Stromal cell of bone marrow (primary cell): ENCODE measurements at places on chromosomes 1 and 21.

DNA sequence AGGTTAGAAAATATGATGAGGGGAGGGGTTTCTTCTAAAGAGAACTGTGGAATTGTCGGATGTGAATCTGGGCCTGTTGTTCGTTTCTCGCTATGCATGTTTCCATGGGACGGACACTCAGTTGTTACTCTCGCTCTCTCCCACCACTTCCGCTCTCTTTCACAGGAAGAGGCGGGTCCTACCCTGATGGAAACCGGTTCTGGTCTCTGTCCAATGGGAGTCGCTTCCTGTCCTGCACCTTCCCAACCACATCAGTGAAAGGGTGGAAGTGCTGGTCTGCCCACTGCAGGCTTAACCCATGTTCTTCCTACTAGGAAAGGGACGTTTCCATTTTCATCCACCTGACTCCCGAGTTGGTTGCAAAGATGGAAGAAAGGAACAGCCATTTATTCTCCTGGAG lies 119.4 kb downstream of the KCNJ15 start:
- DNase-seq: no peak

GRCh38 chr1:235918032-235918431 lies 51.3 kb upstream of the LYST start:
- DNase-seq: no peak

GRCh38 chr1:209387969-209388329 lies 195.6 kb upstream of the CAMK1G start:
- DNase-seq: no peak

DNA sequence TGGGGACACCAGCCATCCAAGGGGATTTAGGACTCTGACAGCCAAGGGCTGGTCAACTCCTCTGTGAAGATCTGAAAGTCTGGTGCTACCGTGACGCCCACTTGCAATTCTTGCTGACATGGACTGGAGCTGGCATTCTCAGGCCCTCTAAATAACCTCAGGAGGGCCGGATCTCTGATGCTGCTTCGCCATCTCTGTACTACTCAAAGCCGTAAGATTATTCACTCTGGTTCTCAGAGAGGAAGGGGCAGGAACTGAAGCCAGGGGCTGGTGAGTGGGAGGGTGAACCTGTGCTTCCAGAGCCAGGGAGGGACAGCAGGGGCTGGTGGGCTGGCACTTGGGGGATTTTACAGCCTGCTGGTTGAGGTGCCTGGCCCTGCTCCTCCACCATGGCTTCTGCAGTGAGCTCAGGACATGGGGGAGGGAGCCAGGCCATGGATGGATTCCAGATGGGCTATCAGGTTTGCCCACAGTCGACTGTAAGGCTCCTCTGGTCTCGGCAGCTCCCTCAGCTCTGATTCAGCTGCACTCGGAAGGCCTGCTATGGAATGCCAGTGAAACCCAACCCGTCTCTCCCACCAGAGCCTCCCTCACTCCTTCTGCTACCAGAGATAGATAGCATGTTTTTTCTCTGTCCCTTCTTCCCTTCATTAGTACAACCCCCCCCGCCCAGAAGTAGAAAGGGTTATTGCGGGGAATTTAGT lies 84.5 kb downstream of the PLXNA2 start:
- peak; percentile 78 for DNase-seq

DNA sequence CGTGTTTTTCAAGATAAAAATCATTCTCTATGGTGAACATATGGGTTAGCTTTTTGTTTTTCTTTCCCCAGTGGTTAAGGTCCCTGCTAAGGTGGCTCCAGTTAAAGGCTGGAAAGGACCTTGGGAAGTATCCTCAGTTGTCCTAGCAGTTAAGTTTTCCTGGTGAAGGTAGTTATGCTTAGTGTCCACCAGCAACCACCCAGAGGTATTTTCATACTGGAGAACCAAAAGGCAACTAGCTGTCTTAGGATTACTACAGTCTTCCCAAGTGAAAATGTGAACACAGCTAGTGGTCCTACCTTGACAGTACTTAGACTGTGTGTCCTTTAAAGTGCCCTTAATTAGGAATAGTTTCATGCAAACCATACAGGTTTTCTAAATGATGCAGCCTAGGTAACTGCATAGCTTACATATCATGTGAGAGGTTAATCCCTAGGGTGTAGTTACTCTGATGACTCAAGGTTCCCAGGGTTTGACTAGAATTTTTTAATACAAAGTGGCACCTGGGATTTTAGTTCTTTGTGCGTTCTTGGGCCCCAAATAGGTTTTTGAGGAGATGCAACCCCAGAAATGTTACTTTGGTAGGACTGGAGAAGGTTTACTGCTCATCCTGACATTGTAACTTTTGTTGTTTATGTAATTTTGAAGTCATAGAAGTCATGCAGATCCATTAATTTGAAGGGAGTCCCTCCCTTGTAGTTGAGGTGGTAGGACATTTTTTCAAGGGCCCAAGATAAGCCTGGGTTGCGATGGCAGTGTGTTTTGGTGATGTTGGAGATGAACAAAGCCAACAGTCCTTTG lies 36.5 kb downstream of the YY1AP1 start:
- DNase-seq: no peak

DNA sequence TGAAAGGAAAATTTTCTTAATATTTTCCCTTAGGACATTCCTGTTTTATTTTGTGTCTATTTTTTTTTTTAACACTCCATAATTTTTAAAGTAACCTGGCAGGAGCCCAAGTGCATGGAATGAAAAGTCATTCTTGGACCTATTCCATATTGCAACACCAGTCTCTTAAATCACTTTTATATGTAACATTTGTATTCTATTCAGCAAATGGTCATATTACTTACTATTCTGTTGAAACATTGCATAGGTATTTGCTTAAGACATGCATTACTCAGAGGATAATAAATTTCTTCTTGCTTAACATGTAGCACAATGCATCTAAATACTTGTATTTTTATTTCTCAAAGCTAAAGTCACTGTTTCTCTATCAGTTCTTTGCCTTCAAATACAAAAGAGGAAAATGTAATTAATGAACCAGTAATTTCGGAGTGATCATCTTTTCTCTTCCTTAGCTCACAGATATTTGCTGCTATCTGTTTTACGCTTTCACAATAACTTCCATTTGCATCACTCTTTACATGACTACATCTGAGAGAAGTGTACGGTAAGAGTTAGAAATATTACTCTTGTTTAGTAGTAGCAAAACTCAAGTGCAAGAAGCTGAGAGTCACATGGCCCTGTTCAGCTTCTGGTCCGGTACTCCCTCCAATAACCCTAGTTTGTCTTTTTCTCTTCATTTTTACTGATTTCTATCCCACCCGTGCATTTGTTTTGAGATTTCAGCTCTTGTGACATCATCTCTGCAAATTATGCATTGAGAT lies 394.8 kb downstream of the USP25 start:
- peak; percentile 70 for DNase-seq

DNA sequence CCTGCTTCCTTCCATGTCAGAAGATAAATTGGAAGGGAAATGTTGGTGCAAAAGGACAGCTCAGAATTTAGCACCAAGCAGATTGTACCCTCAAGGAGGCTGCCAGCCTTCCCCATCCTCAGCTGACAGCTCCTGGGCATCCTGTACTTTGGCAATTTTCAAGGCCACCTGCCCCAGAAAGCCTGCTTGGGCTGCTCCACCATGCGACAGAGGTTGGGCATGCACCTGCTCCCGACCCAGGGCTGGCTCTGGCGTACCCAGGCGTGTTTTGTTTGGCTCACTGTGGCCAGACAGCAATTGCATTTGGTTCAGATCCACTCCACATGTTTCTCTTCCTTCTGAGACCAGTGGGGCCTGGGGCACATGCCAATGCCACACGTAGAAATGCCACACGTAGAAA lies 547.8 kb downstream of the NPHP4 start:
- no peak for DNase-seq

DNA sequence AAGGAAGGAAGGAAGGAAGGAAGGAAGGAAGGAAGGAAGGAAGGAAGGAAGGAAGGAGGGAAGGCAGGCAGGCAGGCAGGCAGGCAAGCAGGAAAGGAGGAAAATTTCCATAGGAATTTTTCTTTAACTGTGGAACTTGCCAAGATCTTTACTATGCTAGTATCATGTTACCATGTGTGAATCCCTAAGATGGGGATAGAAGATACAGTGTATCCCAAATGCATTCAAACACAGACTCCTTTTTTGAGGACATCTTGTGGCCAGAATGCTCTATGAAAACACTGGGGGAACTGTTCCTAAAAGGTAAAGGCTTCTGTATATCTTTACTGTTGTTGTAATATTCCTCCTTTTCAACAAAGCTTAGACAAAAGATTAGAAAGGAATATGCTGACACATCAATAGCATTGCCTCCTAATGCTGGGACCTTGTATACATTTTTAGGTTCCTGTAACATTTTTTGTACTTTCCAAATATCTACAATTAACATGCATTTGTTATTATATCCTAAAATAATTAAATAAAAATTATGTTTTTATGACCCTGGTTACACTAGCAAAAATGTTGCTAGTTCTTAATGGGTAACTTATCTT lies 20.6 kb downstream of the CCDC190 start:
- no peak for DNase-seq

DNA sequence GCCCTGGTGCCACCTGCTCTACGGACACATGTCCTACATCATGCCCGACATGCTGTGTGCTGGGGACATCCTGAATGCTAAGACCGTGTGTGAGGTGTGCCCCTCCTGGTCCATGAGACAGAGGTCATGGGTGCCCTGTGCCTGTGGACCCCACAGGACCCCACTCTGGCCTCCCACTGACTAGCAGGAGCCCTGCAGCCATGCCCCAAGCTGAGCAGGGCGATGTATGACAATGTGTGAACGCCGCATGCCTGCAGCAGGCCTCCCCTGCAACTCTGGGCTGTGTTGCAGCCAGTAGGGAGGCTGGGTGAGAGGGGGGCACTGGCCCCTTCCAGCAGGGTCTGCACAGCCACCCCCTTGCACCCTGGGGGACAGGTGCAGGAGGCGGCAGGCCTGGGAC lies 30.0 kb downstream of the PRSS38 start:
- no peak for DNase-seq

- DNase-seq: no peak
Observed at GRCh38 chr1:173395762-173396161, 81.4 kb upstream of the PRDX6 start.

- DNase-seq: peak; percentile 90
Observed at GRCh38 chr1:18922319-18922726, 20.0 kb upstream of the ALDH4A1 start.

GRCh38 chr1:67769633-67770256 lies 63.5 kb downstream of the GNG12 start:
- DNase-seq: no peak

GRCh38 chr1:42177541-42177981 lies 13.0 kb upstream of the GUCA2A start:
- DNase-seq: peak; percentile 72

DNA sequence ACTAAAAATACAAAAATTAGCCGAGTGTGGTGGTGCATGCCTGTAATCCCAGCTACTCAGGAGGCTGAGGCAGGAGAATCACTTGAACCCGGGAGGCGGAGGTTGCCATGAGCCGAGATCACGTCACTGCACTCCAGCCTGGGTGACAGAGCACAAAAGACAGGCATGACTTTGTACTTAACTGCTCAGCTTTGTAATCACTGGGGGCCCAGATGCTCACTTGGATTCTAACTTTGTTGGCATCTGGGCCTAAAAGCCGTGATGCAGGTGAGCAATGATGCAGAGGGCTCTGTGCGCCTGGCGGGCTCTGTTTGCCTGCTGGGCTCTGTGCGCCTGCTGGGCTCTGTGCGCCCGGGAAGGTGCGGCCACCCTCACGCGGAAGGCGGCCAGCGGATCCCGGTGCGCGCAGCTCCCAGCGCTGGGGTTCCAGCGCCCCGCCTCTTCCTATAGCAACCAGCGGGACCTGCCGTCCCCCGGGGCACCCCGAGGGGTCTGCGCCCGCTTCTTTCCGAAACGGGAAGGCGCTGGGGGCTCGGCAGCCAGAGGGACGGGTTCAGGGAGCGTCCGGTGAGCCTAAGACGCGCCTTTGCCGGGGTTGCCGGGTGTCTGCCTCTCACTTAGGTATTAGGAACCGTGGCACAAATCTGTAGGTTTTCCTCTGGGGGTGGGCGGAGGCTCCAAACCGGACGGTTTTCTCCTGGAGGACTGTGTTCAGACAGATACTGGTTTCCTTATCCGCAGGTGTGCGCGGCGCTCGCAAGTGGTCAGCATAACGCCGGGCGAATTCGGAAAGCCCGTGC lies 31.7 kb downstream of the PRMT2 start:
- DNase-seq: no peak

DNA sequence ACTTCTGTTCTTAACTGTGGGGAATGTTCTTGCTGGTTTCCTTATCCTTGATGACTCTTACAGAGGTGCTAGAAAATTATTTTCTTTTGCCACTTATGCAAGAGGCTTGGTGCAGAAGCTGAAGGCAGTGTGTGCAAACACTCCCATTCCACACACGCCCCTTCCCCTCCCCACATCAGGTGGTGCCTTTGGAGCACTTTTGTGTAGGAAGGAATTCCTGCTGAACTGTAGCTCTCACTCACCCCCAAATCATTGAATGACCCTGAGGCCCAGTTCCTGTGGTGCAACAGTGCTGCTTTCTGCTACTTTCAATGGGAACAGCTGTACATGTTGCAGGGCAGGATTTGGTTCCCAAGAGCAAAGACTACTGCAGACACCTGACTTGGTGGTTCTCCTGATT lies 101.8 kb downstream of the CD247 start:
- DNase-seq: no peak

DNA sequence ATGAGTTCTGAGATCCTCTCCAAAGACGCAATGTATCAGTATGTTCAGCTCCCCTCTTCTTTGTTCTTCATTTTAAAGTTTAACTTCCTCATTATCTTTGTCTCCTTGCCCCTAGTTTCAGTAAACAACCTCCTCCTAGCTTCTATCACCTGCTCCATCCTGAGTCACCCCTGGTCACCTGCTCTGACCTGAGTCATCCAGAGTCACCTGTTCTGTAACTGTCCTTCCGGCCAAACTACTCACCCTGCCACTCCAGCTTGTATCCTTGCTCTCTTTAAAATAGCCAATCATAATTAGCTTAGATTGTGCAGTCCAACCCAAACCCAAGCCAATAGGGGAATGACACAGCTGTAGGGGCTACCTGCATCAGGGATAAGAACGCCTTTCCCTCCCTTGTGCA lies 332.0 kb downstream of the OLFM3 start:
- no peak for DNase-seq

- DNase-seq: no peak
Observed at GRCh38 chr1:116508085-116508983, 62.5 kb downstream of the CD58 start.

- DNase-seq: no peak
Observed at GRCh38 chr21:21605521-21605920, 607.3 kb downstream of the NCAM2 start.

GRCh38 chr1:99784143-99784542 lies 17.7 kb upstream of the FRRS1 start:
- no peak for DNase-seq

- DNase-seq: no peak
Observed at GRCh38 chr1:4494558-4494957, 159.9 kb upstream of the AJAP1 start.
